Upper lobe of left lung (tissue), 6 donors: ENCODE measurements at places on chromosomes 5 and 9. TPM values are rescaled to one million over a fixed set of nuclear protein-coding genes. Genes with fewer than 3 reads are reported as not detected.

The SMU1 gene
- total RNA-seq: 17.7 TPM

The PHAX gene
- 23.0 TPM for total RNA-seq

The CDH6 gene
- 1.8 TPM for total RNA-seq

The CDC20B gene
- total RNA-seq: 5.5 TPM

The NME5 gene
- total RNA-seq: 4.0 TPM

DNA sequence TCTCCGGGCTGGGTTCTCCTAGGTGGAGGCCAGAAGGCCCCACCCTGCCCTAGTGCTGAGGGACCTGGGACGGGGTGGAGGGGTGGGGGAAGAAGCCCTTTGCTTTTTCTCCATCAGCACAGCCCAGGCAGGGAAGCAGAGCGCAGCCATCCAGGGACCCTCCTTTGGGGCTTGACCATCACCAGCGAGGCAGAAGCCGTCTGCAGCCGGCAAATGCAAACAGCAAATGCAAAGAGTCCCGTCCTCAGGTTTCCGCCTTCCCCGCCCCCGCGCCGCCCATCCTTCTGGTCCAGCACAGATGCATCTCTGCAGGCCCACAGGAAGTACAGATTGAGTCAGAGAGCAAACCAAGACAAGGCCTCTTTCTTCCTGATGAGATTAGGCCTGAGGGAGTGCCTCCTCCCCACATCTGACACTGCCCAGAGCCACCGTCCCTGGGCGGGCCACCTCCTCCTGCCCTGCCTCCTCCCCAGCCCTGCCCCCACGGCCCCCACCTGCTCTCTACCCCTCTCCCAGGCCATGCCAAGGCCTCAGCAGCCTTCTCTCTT, 23.4 kb downstream of the CORO2A start:
- H3K27ac ChIP-seq: peak overlapping the region; percentile 26
- H3K27me3 ChIP-seq: no peaks in the 10 kb centered on the region
- peaks cover 5% of the 10 kb centered on the region for H3K4me1 ChIP-seq
- no peaks in the 10 kb centered on the region for H3K36me3 ChIP-seq

GRCh38 chr5:138605254-138605972, 30.2 kb upstream of the HSPA9 start:
- DNase-seq: no peak
- H3K27ac ChIP-seq: no peak overlapping the region
- H3K4me3 ChIP-seq: no peak overlapping the region
- no peaks in the 10 kb centered on the region for H3K27me3 ChIP-seq

GRCh38 chr5:588406-588995, 23.6 kb upstream of the CEP72 start:
- no peak overlapping the region for H3K4me3 ChIP-seq
- no peak overlapping the region for H3K27ac ChIP-seq
- no peaks in the 10 kb centered on the region for H3K27me3 ChIP-seq
- no peaks in the 10 kb centered on the region for H3K36me3 ChIP-seq
- DNase-seq: no peak

DNA sequence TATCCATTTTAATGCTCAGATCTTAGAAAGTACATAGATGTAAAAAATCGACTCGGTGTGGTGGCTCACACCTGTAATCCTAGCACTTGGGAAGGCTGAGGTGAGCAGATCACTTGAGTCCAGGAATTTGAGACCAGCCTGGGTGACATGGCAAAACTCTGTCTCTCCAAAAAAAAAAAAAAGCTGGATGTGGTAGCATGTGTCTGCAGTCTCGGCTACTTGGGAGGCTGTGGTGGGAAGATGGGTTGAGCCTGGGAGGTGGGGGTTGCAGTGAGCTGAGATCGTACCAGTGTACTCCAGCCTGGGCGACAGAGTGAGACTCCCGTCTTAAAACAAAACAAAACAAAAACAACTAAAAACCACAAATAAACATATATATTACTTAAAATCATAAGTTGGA, 61.4 kb downstream of the RASA1 start:
- H3K4me3 ChIP-seq: no peak overlapping the region
- H3K27ac ChIP-seq: no peak overlapping the region
- DNase-seq: no peak
- H3K36me3 ChIP-seq: no peaks in the 10 kb centered on the region
- no peaks in the 10 kb centered on the region for H3K27me3 ChIP-seq

DNA sequence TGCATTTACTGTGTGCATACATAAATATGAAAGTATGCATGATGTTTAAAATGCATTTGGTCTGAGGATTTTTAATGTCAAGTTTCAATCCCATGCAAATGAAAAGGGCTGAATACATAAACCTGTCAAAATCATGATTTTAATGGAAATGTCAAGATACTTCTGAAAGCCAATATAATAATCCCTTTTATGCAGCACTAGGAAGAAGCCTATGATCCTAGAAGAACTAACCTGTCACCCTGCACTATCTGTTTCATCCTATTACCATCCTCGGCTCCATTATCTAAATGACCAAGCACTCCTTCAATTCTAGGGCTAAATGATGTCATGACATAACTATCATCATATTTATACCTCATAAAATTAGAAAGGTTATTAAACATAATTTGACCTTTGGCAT, 2229.4 kb upstream of the WWC1 start:
- no peaks in the 10 kb centered on the region for H3K27me3 ChIP-seq
- no peaks in the 10 kb centered on the region for H3K36me3 ChIP-seq
- no peak overlapping the region for H3K27ac ChIP-seq
- H3K4me1 ChIP-seq: no peaks in the 10 kb centered on the region
- no peak for DNase-seq

DNA sequence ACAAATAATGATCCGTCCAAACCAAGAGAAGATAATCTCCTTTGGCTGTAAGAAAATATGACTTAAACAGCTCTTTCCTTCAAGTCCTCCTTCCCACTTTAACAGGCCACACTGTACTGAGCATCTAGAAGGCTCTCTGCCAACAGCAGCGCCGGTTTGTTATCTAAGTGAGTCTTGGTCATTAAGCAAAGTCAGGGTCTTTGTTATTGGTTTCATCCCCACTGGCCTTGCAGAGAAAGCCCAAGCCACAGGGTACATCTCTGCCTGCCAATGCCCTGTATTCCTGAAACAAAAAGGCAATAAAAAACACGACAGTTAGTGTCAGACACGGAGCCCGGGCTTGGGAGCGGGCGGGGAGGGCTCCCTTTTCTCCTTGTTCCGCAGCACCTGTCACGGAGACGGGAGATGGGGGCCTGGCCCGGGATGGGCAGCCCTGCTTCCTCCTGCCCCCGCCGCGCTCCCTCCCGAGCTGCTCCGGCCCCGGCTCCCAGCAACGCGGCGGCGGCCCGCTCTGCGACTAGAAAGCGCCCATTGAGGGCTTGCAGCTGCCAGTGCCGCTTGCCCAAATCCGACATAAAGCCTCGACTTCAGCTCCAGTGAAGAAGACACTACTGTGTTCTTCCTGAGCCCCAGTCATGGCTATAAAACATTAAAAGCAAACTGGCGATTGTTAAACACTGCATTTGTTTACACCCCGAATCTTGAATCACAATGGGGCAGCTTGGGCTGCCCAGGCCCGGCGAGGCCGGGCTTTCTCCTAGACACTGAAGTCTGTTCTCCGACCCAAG, 28.1 kb upstream of the PIK3R1 start:
- peak overlapping the region; percentile 59 for H3K27ac ChIP-seq
- DNase-seq: peak; percentile 88
- H3K36me3 ChIP-seq: no peaks in the 10 kb centered on the region
- no peaks in the 10 kb centered on the region for H3K27me3 ChIP-seq
- no peaks in the 10 kb centered on the region for H3K4me1 ChIP-seq
- peak overlapping the region; percentile 27 for H3K4me3 ChIP-seq

- no peaks in the 10 kb centered on the region for H3K27me3 ChIP-seq
- peak overlapping the region; percentile 96 for H3K27ac ChIP-seq
- H3K4me3 ChIP-seq: no peak overlapping the region
Measured at GRCh38 chr9:127832248-127832647, 22.2 kb downstream of the ENG start.

- no peaks in the 10 kb centered on the region for H3K27me3 ChIP-seq
- no peak overlapping the region for H3K4me3 ChIP-seq
- H3K27ac ChIP-seq: no peak overlapping the region
- DNase-seq: no peak
- H3K36me3 ChIP-seq: no peaks in the 10 kb centered on the region
Measured at GRCh38 chr5:146731909-146732659, 146.5 kb downstream of the PPP2R2B start.

GRCh38 chr5:35683466-35683865, 65.8 kb downstream of the SPEF2 start:
- H3K36me3 ChIP-seq: no peaks in the 10 kb centered on the region
- DNase-seq: no peak
- no peak overlapping the region for H3K27ac ChIP-seq
- H3K4me1 ChIP-seq: no peaks in the 10 kb centered on the region
- no peaks in the 10 kb centered on the region for H3K27me3 ChIP-seq

DNA sequence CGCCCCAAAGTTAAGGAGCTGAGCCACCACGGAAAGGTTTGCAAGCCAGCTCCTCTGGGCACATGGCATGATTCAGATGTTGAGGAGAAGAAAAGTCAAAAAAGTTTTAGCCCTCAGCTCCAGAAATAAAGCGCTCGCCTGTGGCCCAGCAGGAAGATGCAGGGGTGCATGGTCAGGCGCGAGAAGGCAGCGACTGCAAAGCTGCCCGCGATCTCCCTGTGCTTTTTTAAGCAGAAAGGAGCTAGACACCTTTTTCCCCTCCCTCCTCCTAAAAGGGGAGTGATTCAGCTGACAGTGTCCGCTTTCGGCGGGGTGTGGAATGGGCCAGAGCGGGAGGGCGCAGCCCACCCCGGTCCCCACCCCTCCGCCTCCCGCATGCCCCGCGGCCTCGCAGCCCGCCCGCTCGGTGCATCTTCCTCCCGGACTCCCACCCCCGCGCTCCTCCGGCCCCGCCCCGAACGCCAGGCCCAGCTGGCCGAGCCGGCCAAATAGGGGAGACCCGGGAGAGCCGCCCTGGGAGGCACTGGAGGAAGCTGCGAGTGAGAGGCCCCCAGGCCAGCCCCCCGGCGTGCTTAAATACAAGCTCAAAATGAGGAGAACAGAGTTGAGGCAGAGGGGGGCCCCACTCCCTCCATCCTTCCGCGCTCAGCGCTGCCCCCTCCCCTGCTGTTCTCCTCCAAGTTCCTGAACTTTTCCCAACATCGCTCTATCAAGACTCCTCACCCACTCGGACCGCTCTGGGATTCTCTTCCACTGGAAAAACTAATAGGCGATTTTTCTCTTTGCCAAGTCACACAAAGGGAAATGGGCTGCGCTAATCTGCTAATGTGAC, at the start of gene ADAMTS12:
TSS of gene ADAMTS12 (minus strand) at position 203 of the 832 bp plus-strand sequence. CDS start at position 69, 134 bp downstream.
- H3K4me3 ChIP-seq: peak within 1 kb of the TSS; percentile 48
- no peaks in the 10 kb centered on the region for H3K27me3 ChIP-seq
- H3K4me1 ChIP-seq: peaks cover 8% of the 10 kb centered on the region
- H3K27ac ChIP-seq: peak within 1 kb of the TSS; percentile 52
- DNase-seq: peak; percentile 91
- H3K36me3 ChIP-seq: no peaks in the 10 kb centered on the region

GRCh38 chr9:75644649-75645048, 245.8 kb upstream of the PCSK5 start:
- no peaks in the 10 kb centered on the region for H3K27me3 ChIP-seq
- H3K27ac ChIP-seq: no peak overlapping the region
- no peaks in the 10 kb centered on the region for H3K36me3 ChIP-seq
- H3K4me1 ChIP-seq: no peaks in the 10 kb centered on the region

GRCh38 chr9:110452227-110452801, 114.7 kb upstream of the TXNDC8 start:
- H3K4me1 ChIP-seq: no peaks in the 10 kb centered on the region
- no peak for DNase-seq
- no peak overlapping the region for H3K27ac ChIP-seq

DNA sequence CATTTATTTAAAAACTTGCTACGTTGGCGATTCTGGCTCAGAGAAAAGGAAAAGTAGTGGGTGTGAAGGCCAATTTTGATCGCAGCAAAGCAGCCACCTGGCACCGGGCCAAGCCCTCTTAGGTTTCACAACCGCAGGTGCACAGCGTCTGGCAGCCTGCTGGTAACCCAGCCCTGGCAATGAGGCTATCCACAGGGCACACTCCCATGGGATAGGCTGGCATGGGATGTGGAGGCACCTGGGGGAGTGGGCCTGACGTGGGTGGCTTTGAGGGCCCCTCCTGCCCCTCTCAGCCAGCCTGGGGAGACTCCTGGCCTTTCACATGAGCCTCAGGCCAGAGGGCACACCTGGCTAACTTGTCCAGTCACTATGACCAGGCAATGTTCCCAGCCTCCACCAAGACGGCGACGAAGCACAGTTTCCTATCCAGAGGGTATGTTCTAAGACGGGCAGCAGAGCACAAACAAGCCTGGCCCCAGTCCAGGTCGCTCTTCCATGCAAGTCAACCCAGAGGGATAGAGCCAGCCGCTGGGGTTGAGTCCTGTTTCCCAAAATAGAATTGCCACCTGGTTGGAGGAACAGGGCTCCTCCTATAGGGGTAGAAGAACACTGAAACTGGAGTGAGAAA, 19.0 kb downstream of the CMBL start:
- H3K4me3 ChIP-seq: no peak overlapping the region
- H3K27me3 ChIP-seq: no peaks in the 10 kb centered on the region
- peaks cover 7% of the 10 kb centered on the region for H3K4me1 ChIP-seq
- peak; percentile 87 for DNase-seq
- H3K27ac ChIP-seq: peak overlapping the region; percentile 59

DNA sequence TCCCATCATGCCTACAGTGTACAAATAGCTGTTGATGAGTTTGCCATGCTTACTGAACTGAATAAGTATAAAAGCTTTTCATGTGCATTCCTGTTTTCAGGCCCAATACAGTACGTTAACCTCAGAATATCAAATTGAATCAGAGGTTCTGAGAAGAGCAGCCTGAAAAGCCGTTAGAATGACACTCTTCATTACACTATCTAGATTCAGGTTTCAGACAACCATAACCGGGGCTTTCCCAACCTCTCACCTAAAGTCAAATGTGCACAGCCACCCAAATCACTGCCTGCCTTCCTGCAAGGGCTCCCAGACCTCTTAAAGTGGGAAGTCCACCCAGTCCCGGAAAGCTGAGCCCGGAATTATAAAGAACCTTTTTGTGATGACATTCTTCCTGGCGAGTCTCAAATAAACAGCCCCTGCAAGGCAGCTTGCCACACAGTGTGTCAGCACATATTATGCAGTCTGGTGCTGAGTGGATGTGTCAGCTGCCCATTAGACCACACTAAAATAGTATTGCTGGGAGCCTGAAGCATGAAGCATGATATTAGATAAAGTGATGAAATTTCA, 245.8 kb downstream of the TLE4 start:
- H3K36me3 ChIP-seq: no peaks in the 10 kb centered on the region
- no peaks in the 10 kb centered on the region for H3K27me3 ChIP-seq
- H3K4me1 ChIP-seq: no peaks in the 10 kb centered on the region
- no peak overlapping the region for H3K27ac ChIP-seq

- no peaks in the 10 kb centered on the region for H3K4me1 ChIP-seq
- no peak for DNase-seq
- no peak overlapping the region for H3K27ac ChIP-seq
- no peaks in the 10 kb centered on the region for H3K27me3 ChIP-seq
Measured at GRCh38 chr5:916441-917293, 24.0 kb downstream of the TRIP13 start.

- H3K27me3 ChIP-seq: no peaks in the 10 kb centered on the region
- no peaks in the 10 kb centered on the region for H3K4me1 ChIP-seq
- no peak overlapping the region for H3K27ac ChIP-seq
- no peak for DNase-seq
- no peaks in the 10 kb centered on the region for H3K36me3 ChIP-seq
Measured at GRCh38 chr5:125699860-125700259, 723.3 kb upstream of the GRAMD2B start.

GRCh38 chr9:121949364-121949763, 143.7 kb downstream of the TTLL11 start:
- H3K36me3 ChIP-seq: no peaks in the 10 kb centered on the region
- no peak overlapping the region for H3K27ac ChIP-seq
- no peak overlapping the region for H3K4me3 ChIP-seq
- H3K4me1 ChIP-seq: no peaks in the 10 kb centered on the region
- H3K27me3 ChIP-seq: no peaks in the 10 kb centered on the region
